ENCODE measurements at places on chromosomes 12 and 14.

DNA sequence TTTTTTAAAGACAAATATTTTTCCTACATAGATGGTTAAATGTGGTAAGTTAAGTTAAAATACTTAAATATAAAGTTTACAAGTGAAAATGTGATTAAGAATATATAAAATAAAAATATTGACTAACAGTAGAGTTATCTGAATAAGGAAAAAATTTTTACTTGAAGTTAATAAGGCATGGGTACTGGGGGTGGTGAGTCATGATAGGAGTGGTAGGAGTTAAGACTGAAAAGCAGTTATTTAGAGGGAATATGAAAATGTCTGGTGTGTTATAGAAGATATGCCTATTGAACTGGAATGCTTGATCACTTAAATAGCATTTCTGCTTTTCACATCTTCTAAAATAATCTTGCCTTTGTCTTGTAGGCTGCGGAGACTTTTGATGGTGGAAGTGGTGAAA, 68.7 kb downstream of the CCDC91 start:
- DNase-seq = no peak

DNA sequence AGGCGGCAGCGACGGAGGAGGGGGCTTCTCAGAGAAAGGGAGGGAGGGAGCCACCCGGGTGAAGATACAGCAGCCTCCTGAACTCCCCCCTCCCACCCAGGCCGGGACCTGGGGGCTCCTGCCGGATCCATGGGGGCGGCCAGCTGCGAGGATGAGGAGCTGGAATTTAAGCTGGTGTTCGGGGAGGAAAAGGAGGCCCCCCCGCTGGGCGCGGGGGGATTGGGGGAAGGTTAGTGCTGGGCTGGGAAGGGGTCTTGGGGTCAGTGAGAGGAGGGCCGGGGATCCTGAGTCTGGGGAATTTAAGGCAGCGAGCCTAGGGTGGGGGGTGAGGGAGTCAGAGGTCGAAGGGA, 203 bp downstream of the NFATC4 start:
- DNase-seq = no peak

- no peak for DNase-seq
These were observed 8.3 kb downstream of the CDKL1 start for GRCh38 chr14:50388256-50388931.

DNA sequence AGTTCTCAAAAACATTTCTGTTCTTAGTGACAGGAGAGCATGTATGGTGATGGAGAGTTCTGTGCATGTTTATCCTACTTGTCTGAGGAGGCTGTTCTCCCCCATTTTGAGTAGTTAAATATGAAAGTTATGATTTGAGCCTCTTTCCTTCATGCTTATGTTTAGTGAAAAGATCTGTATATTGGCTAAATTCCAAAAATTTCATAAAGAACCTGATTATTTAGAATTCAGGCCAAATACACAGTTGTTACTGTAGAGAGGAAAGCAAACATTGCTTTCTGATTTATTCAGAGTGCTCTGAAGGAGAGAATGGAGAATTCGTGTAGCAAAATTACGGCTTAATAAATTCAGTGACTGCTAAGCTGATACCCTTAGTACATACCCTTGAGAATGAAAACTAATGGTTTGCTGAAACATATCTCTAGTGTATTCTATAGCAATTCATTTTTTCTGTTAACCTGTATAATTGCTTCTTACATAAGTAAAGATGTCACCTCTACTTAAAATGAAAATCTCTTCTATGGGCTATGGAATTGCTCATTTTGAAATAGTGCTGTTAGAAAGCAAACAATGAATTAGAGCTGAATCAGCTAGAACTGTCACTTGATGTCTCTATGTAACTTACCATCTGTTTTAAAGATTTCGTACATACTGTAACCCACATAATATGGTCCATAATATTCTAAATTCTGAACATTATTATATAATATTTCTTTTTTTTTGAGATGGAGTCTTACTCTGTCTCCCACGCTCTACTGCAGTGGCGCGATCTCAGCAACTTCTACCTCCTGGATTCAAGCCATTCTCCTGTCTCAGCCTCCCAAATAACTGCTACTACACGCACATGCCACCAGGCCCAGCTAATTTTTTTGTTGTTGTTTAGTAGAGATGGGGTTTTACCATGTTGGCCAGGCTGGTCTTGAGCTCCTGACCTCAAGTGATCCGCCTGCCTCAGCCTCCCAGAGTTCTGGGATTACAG, 417.0 kb upstream of the RGS6 start:
- no peak for DNase-seq

DNA sequence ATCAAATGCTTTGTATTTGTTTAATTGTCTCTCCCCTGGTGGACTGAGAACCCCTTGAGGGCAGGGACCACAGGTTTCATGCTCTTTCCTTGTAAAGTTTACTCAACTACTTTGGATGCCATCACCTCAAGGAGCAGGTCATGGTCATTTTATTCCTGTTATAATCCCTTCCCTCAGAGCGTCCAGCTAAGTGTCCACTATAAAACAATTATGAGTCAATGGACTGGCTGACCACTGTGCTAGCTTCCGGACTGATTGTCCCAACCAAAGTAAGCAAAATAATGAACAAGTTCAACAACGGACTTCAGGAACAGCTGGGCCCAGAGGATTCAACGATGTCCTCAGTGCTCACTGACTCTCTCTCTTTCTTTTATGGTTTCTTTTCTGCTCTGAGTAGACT, 18.2 kb downstream of the AK7 start:
- no peak for DNase-seq

DNA sequence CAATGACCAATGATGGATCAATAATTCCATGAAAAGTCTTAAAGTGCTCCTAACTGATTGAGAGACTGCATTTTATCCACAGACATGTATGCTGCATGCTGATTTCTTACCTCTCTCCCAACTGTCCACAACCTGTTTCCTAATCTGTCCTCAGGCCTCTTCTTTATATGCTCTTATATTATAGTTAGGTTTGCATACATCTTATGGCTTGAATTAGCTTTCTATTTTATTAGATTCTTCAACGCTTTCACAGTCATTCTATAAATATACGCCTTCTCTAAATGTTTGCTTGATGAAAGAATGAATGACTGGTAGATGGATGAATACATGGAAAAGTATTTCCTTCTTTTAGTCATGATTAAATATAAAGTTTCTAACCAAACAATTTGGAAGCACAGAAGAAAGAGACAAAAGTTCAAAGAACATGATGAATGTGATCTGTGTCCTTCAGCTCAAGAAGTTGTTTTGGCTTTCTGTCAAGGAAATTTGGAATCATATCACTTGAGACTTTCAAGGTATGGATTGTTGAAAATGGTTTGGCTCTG, 91.8 kb upstream of the NPAS3 start:
- no peak for DNase-seq

Data from stimulated activated CD8-positive, alpha-beta memory T cell treated with anti-CD3 and anti-CD28 coated beads, Interleukin-4, amount 100 ng/mL, for 1 hour (primary cell).